NCI-H2171 (cell line): ENCODE measurements at places on chromosomes 7 and 10.

- DNase-seq, result no peak
These were observed 15.6 kb downstream of the NACAD start for GRCh38 chr7:45073031-45073785.

GRCh38 chr10:43264965-43265798 lies 1.7 kb downstream of the RASGEF1A start:
- no peak for DNase-seq

GRCh38 chr7:69633122-69633831 lies 35.0 kb downstream of the AUTS2 start:
- DNase-seq, result no peak

DNA sequence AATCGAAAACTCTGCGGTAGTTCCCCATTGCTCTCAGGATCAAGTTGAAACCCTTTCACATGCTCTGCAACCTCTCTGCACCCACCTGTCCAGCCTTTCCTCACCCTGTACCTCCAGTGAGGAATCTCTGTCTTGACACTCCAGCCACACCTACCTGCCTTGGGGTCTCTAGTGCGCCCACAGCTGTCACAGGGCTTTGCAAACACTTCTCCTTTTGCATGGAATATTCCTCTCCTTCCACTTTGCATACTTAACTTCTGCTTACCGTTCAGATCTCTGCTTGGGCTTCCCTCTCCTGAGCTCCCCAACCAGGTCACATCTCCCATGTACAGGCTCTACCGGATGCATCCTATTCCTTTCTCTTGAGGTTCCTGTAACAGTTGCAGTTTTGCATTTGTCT lies 6.6 kb upstream of the ZYX start:
- DNase-seq, result no peak

DNA sequence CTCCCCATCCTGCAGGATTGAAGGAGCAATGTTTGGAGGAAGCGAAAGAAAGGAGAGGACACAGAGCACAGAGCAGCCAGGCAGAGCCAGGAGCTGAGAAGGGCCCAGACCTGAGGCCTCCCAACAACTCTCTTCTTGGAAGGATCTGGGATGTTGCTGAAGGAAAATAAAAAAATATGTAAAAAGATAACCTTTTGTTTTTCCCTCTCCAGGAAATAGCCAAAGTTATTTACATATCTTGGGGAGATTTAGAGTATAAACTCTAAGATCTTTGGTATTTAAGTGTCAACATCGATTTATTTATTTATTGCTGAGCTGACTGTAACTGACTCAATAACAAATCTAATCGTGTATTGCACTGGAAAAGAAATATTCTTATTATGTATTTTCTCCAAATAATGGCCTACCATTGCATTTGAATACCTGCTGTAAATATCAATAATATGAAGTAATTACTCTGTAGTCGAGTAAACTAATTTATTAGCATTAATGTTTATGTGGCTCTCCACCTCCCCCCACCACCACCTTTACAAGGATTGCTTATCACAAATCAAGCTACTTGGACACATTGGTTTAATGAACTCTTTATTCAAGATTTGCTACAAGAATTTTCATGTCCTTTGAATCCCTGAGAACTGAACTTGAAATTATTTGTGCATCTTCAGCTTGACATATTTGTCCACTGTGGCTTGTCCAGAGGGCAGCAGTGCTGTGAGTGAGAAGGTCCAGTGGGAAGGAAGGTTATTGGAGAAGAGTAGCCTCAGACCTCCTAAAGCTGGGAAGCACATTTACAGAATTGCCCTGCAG lies 1.8 kb upstream of the HOXA11 start:
- no peak for DNase-seq

GRCh38 chr7:47038621-47039020 lies 543.3 kb downstream of the TNS3 start:
- no peak for DNase-seq

DNA sequence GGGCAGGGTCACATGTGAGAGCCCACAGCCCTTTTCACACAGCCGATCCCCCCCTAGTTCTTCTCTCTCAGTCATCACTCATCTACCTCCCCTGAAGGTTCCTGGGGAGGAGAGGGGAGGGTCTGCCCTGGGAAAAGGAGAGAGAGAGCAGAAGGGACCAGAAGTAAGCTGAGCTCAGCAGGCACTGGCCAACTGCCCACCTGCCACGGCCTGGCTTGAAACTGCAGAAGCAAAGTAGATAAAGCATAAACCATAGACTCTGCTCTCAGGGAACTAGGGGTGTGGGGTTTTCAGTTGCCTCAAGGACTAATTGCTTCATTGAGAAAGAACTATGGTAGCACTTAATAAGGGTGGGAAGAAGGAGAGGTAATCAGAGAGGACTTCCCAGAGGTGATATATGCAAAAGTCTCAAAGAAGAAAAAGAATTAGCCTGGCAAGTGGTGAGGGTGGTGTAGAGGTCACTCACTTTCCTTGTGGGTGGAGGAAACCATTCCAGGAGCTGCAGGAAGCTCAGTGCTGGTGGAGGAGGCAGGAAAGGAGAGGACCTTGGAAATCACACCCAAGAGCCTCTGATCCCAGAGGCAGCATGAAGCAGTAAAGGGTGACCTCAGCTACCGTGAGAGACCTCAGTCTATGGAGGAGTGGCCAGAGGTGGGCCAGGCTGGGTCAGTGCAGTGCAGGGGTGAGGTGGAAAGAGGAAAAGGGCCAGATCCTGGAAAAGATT lies 17.2 kb downstream of the PILRA start:
- DNase-seq, result no peak

- DNase-seq, result peak; percentile 83
These were observed 2.3 kb upstream of the NOS3 start for GRCh38 chr7:150988230-150989226.

DNA sequence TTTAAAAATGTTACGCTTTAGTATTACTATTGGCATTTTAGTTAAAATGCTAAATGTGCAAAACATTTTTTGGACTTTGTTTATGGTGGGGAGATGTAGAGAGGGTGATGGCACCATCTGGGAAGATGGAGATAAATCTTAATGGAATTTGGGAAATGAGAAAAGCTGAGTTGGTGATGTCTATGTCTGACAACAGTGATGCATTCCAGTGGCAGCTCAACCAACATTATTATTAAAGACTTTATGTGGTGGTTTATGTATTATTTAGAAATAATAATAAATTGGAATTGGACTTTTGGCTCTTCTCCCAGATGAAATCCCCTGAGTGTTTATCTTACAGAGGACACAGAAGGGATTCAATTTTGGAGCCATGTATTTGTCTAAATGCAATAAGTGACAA lies 77.6 kb downstream of the SEC23IP start:
- no peak for DNase-seq

DNA sequence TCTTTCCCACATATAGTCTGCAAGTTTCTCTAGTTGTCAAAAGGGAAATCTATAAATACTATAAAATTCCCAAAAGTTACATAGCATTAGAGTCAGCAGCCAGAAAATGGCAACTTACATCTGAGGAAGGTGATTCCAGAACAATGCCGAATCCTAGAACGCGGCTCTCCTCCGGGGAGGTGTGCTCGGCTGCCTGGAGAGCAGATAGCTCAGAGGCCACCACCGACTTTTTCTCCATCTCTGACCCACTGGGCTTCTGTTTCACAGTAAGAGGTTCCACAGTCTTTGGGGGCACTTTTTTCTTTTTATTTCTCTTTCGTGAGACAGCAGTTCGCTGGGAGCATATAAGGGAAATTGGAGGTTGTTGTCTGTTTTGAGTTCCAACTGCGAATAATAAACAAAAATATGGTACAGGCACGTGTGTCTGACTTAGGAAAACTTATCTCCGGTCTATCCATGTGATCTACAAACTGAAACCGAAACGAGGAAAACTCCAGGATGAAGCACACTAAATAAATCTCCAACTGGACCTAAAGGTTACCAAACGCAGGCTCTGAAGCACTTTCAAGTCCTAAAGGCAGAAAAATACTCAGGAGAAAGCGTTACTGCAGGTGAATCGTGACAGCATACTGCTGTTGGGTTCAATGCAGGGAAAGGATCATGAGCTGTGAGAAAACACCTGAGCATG lies 36.2 kb downstream of the BEND7 start:
- DNase-seq, result no peak

DNA sequence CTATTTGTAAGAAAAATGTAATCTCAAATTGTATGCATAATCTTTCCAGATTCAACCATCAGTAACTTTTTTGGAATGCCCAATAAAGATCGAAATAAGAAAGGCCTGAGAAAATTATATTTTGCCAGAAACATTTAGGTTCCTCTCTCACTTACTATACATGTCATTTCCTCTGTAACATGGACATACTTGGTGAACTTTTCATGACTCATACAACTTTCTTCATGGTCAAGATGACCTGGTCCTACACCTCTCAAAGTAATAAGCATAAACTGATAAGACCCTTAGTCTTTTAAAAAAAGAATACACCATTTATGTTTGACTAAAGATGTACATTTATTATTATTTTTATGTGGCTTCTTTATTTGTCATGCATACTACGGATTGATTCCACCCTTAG lies 125.3 kb downstream of the REEP3 start:
- no peak for DNase-seq

- DNase-seq, result no peak
These were observed 14.1 kb downstream of the CREM start for GRCh38 chr10:35140727-35141126.

DNA sequence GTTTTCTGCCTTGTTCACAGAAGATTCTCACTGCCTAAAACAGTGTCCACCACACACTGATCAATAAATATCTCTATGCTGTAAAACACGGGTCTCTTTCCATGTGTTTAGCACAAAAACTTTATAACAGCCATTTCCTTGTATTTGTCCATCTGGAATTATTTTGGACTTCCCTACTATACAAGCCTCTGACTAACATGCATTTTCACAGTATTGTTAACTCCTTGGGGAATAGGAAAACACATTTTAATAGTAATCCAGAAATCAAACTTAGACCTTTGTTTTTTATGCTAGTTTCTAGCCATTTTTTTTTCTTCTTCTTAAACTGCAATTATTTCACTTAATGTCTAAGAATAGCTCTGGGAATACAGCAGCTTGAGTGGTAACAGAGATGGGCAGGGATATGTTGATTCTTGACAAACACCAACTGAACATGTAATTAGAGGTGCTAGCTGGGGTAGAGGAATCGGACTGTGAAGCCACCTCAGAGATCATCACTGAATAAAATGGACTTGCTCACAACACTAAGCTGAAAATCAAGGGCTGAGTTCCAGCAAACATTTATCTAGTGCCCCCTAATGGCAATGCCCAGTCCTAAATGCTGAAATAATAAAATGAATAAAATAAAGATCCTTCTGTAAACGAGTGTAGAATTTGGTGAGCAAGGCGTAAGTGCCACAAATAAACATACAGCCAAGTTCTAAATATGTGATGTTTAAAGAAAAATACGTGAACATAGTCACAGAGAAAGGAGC lies 593.1 kb downstream of the SORCS1 start:
- no peak for DNase-seq

GRCh38 chr10:58969576-58969975 lies 206.9 kb upstream of the PHYHIPL start:
- no peak for DNase-seq

GRCh38 chr10:71840177-71840957 lies 10.7 kb downstream of the PSAP start:
- DNase-seq, result peak; percentile 76

DNA sequence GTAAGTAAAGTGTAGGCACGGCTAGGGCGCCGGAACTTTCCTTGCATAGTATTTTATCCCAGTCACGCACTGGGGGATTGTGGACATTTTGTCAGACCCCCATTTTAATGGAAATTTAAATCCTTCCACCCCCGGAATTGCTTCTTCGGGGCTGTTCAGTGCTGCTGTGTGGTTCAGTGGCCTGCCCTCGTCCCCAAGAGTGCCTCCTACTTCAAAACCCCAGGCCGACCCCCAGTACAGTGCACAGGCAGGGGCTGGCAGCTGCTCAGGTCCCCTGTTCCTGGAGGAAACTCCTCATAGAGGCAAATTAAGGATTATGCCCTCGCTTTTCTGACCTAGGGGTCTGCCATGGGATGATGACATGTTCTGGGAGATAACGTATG lies 94.5 kb downstream of the PTPRE start:
- DNase-seq, result no peak

GRCh38 chr7:22109761-22110160 lies 164.1 kb upstream of the CDCA7L start:
- DNase-seq, result no peak

GRCh38 chr7:2012044-2012900 lies 220.5 kb downstream of the MAD1L1 start:
- DNase-seq, result no peak

DNA sequence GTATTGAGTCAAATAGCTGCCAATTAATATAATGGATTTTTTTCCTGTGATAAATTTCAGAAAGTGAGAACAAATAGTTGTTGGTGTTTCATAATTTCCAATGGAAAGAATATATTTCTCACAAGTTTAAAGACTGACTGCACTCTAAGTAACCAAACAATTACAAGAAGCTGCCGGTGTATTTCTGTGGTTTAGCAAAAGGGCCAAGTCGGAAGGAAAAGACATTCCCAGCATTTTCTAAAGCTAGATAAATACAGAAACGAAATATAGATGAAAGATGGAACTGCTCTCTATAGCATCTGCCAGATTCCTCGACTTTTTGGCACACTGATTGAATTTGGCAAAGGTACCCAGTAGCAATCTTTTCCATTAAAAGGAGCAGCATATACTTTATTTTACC lies 92.7 kb upstream of the MKX start:
- no peak for DNase-seq

DNA sequence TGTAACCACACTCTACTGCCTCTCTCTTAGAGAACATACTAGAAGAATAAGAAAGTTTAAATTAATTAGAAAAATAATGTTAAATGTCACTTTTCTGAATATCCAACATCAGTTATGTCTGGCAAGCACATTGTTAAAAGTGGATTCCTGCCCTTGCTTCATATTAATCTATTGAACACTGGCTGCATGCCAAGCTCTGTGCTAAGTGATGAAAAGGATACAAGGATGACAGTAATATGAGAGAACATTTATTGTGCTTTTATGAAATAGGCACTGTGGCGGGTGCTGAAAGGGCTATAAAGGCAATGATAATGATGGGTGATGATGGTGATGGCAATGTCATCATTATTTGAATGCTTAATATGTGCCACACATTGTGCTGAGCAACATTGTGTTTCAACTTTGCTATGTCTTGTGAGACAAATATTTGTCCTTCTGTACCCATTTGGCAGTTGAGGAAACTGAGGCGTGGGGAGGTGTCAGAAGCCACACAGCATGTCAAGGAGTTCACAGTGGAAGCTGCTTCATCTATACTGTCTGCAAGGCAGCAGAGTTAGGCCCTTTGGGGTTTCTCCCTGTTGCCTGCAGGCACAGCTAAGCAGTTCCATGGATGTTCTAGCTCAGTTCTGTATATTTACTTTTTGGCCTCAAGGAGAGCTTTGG lies 64.2 kb upstream of the RAPGEF5 start:
- DNase-seq, result peak; percentile 28
